Activated CD8-positive, alpha-beta T cell treated with anti-CD3 and anti-CD28 coated beads, Interleukin-2, amount 10 ng/mL, durations not matched to agents 7 days and 5 days (primary cell): ENCODE measurements at places on chromosomes 11 and 22. TPM values are rescaled to one million over a fixed set of nuclear protein-coding genes. Genes with fewer than 3 reads are reported as not detected.

CHADL gene
- 1.0 TPM for total RNA-seq

C11orf52 gene
- total RNA-seq, result not detected

SCYL1 gene
- total RNA-seq, result 69.5 TPM

C11orf91 gene
- not detected for total RNA-seq

DAGLA gene
- 0.05 TPM for total RNA-seq

NXPE2 gene
- total RNA-seq, result not detected

KCNK7 gene
- total RNA-seq, result 0.99 TPM

CSNK1E gene
- 82.9 TPM for total RNA-seq

KRTAP5-11 gene
- total RNA-seq, result not detected

EIF4ENIF1 gene
- 39.3 TPM for total RNA-seq

UPK3A gene
- not detected for total RNA-seq

DGAT2 gene
- total RNA-seq, result 0.37 TPM

LYVE1 gene
- not detected for total RNA-seq

SMDT1 gene
- 77.2 TPM for total RNA-seq

CRACR2B gene
- total RNA-seq, result 18.7 TPM

PATE4 gene
- total RNA-seq, result not detected

TRPC6 gene
- not detected for total RNA-seq

CSNK2A3 gene
- 3.6 TPM for total RNA-seq

OR2D2 gene
- total RNA-seq, result not detected

SCO2 gene
- 13.9 TPM for total RNA-seq

RAG2 gene
- total RNA-seq, result not detected

HIRA gene
- total RNA-seq, result 48.1 TPM

TSPAN32 gene
- 47.0 TPM for total RNA-seq

POLD3 gene
- 50.4 TPM for total RNA-seq

RASL10A gene
- total RNA-seq, result 1.4 TPM

PPM1F gene
- 15.3 TPM for total RNA-seq

GRM5 gene
- total RNA-seq, result not detected

CTSF gene
- 0.70 TPM for total RNA-seq

MCAM gene
- 2.9 TPM for total RNA-seq

RRM1 gene
- 183 TPM for total RNA-seq

SAA4 gene
- total RNA-seq, result not detected

TMEM191B gene
- 0.94 TPM for total RNA-seq

SEPTIN3 gene
- 0.37 TPM for total RNA-seq

XKR3 gene
- total RNA-seq, result not detected

BATF2 gene
- 0.99 TPM for total RNA-seq

TYR gene
- not detected for total RNA-seq

APOBEC3G gene
- 134 TPM for total RNA-seq
